Amniotic epithelial cell (primary cell): ENCODE measurements at places on chromosomes 2 and 18.
A peak's percentile ranks its signal among the peaks of the same experiment; 100 is the strongest.

DNA sequence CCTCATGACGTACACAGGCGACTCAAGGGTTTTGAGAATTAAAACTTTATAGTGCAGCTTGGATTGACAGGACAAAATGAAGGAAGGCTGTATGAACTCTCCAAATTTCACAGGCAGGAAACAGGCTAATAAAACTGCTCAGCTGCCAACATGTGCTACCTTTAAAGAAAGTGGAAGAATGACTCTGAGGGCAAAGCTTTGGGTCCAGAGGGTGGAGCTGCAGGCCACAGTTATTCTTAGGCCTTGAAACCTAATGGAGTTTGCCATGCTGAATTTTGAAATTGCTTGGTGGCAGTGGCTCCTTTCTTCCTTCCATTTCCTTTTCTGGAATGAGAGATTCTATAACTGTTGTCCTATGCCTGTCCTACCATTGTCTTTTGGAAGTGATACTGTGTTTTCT lies 34.8 kb downstream of the HAT1 start:
- DNase-seq = no peak

DNA sequence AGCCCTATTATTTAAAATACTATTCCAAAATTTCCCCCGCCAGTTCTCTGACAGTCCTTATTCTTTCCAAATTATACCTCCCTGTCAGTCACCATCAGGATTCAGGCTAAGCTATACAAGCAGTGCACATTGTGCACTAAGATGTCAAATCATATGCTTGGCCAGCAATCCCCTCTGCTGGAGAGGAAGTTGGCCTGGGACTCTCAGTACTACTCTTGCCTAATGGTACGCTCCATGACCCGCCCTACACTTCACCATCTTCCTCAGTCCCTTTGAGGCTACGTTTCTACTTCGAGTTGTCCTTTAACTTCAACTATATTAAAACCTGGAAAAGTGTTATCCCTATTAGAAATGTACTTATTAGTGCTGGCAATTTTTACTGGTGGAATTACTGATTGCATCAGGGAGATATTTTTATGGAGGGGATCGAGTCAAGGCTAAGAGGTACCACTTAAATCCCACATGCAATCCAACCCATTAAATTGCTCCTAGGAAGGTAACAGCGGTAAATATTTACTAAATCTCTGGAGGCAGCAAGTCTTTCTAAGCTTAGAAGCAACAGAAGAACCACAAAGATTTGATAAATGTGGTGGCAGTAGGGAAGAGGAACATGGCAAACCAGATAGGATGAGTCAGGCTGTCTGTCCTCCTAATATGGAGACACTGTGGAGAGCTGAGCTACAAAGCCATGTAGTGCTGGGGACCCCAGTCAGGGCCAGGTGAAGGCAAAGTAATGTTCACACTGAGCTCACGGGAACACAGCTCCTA lies 2.7 kb downstream of the USP40 start:
- DNase-seq = peak; percentile 77

DNA sequence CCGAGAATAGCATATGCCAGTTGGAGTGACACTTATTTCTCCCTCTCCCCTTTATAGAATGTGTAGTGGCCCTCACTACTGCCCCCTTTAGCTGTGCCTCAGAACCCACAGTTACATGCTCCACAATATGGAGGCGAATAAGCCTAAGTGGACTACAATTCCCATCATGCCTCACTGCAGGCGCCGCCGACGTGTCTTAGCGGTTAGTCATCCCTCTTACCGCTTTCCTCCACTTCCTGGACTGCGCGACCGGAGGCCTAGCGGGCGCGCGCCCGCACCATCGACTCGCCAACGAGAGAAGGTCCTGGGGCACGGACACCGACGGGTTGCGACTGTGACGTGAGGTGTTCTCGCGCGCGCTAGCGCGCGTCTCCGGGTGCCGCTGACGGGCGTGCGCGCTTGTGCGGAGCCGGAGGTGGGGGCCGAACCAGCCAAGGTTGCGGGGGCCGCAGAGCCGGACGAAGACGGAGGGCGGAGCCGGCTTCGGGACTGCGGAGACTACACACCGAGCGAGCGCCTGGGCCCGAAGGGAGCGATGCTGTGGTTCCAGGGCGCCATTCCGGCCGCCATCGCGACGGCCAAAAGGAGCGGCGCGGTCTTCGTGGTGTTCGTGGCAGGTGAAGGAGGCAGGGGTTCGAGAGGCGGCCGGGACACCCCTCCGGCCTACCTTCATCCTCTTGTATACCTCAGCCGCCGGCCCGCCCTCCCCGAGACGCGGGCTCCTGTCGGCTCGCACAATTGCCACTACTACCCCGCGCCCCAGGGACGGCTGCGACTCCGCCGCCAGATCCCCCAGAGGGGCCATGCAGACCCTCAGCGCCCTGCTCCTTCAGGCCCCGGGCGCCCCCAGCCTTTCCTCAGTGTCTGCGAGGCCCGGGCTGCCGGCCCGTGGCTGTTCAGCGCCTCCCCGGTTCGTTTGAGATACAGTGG lies at the start of gene UBXN4:
Gene UBXN4, plus strand, starts transcription at position 461 of the 930 bp plus-strand sequence. Its CDS starts 75 bp downstream, at position 536.
- DNase-seq = peak; percentile 99

- no peak for DNase-seq
These were observed 80.4 kb downstream of the POLR1A start for GRCh38 chr2:86025229-86025820.

DNA sequence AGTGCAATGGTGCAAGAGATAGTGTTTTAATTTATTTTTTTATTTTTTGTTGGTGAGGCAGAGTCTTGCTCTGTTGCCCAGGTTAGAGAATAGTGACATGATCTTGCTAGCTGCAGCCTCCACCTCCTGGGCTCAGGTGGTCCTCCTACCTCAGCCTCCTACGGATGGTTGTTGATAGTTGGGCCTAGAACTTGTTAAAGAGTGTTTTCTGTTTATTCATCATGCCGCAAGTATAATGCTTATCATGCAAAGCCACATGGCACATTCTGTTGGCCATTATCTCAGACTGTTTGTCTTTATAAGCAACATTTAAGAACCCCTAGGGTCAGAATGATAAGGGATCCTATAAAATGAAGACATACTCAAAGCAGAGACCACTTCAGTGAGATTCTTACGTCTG lies 1.7 kb downstream of the UGGT1 start:
- no peak for DNase-seq

DNA sequence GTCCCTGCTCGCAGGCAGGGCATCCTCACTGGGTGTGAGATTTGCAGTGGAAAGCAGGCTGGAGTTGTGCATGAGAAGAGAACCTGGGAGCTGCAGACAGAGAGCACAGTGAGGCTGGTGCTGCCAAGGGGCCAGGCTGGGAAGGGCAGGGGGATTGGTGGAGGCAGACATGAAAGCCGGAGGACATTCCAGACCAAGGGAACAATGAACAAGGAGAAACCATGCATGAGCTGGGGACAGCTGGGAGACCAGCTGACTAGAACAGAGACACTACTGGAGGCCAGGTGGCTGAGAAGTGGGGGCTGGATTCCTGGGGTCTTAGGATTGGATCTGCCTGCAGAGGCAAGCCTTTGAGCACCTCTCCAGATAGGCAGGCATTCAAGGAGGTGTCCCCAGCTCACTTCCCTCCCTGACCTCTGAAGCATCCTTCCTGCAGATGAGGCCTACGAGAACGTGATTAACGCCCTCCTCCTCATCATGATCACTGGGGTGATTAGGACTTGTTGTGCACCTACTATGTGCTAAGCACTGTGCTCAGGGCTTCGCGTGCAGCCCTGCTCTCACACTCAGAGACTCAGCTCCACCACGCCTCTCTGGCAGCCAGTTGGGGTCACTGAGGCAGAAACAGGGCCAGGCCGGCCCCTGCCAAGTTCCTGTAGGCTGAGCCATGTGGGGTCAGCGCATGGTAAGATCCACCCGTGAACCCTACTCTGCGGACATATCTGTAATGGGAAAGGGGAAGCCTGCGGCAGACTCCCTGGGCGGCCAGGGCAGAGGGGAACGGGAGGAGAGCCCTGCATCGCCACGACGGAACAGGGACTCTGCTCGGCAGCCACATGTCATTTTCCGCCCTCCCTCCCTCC lies 74.8 kb upstream of the SLC66A3 start:
- DNase-seq = no peak

- peak; percentile 44 for DNase-seq
These were observed 106.6 kb upstream of the ID2 start for GRCh38 chr2:8575038-8575833.

DNA sequence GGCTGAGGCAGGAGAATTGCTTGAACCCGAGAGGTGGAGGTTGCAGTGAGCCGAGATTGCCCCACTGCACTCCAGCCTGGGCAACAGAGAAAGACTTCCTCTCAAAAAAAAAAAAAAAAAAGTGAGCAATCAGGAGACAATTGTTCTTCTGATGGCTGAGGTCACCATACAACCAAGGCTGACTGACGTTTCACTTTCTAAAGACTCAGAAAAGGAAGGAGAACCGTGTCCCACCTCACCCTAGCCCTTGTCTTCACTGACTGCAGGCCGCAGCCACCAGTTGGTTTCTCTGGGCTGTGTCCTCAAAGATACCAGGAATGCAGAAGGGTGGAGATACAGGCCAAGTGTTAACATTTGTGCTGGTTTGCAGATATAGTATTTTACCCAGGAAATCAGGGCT lies 7.7 kb upstream of the SLC35F6 start:
- no peak for DNase-seq

- DNase-seq = peak; percentile 14
These were observed 21.5 kb downstream of the DTNB start for GRCh38 chr2:25651782-25652455.

GRCh38 chr2:57622009-57622408 lies 424.6 kb upstream of the VRK2 start:
- DNase-seq = no peak
